ENCODE measurements at places on chromosomes 1 and 21.

GRCh38 chr1:116403496-116404136 lies 30.6 kb downstream of the ATP1A1 start:
- no peak for DNase-seq

DNA sequence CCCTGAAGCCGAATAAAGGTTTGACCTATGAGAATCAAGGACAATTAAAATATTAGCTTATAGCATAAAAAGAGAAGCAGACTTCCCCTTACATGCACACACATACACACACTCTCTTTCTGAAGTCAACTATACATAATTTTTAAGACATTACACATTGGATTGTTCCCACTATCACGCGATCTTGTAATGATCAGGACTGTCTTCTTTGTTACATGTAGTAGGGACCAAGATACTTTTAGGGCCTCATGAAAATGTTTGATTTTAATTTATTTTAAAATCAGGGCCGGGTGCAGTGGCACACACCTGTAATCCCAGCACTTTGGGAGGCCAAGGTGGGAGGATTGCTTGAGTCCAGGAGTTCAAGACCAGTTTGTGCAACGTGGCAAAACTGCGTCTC lies 16.4 kb upstream of the IRF2BP2 start:
- DNase-seq: no peak

DNA sequence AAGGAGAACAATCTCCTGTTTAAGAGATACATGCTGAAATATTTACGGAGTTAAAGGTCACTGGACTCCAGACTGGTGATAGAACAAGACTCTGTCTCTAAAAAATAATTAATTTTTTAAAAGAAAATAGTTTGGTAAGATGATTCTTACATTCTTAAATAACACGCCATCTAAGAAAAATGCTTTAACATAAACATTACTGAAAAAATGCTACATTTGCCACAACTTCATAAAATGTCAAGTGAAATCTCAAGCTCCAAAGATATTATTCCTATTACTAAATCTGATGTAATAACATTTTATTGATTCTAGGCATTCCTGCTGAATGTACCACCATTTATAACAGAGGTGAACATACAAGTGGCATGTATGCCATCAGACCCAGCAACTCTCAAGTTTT lies 4.1 kb downstream of the ANGPTL3 start:
- DNase-seq: no peak

- no peak for DNase-seq
Observed at GRCh38 chr1:209045331-209046057, 538.0 kb upstream of the CAMK1G start.

DNA sequence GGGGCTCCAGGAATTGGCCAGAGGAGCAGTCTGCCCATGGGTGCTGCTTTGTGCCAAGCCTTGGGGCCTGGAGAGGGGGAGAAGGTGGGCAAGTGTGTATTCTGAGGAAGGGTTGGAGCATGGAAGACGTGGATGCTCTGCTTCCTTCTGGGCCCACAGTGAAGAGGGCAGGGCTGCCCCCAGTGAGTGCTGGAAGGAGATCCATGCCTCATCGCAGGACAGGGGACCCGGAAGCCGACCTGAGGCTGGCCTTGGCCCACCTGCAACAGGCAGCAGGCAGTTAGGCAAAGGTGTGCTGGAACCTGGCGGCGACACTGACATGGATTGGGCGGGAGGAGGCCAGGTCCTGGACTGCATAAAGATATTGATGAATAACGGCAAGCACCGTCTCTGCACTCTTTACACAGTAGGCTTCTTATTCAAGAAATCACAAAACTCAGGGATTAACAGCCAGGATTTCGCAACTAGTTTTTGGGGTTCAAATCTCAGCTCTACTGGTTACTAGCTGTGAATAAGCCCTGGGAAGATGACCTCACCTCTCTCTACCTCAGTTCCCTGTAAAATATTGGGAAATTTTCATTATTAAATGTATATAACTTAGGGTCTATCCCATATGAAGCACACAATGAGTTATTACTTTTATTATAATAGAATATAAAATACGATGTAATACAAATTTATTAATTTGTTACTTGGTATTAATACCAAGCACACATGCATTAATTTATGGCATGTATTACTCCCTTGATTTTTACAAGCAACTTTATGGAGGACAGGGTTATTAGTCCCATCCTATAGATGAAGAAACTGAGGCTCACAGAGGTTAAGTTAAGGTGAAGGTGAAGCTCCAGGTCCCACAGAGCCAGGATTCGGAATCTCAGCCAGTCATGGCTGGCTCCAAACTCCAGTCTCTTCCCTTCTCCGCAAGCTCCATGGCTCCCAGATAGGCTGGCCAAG lies 62.3 kb downstream of the DHRS3 start:
- no peak for DNase-seq

DNA sequence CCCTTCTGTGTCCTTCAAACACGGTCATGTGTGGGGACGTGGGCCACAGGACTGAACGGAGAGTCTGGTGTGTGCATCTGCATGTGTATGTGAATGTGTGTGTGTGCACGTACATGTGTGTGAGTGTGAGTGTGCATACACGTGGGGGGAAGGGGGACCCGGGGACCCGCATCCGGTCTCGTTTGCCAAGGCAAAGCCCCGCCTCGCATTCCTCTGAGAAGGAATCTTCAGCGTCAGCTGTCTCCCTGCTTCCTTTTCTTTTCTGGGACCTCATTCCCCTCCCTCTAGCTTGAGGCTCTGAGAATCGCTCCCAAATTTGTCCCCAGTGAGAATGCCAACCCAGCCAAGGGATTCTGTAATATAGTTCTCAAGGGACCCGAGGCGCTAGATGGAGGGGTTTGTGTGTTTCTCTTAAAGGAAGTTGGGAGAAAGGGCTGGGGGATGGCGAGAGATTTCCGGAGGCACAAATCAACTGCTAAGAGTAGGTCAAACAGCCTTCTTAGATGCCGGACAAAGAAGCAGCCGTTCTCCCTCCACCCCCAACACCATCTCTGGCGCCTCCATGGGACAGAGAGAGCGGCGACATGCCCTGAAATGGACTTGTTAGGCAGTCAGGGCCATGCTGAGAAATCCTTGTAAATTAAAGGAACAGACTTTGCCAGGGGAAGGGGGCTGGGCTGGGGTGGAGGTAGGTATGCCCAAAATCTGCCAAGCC lies 6.6 kb downstream of the IFFO2 start:
- no peak for DNase-seq

GRCh38 chr1:85148524-85149250 lies 52.1 kb downstream of the SYDE2 start:
- DNase-seq: no peak

GRCh38 chr1:20962576-20963258 lies 175.6 kb upstream of the HP1BP3 start:
- DNase-seq: no peak
